ENCODE measurements at places on chromosomes 7 and 10.

GRCh38 chr7:155255621-155256020, 42.1 kb upstream of the INSIG1 start:
- no peak for DNase-seq

DNA sequence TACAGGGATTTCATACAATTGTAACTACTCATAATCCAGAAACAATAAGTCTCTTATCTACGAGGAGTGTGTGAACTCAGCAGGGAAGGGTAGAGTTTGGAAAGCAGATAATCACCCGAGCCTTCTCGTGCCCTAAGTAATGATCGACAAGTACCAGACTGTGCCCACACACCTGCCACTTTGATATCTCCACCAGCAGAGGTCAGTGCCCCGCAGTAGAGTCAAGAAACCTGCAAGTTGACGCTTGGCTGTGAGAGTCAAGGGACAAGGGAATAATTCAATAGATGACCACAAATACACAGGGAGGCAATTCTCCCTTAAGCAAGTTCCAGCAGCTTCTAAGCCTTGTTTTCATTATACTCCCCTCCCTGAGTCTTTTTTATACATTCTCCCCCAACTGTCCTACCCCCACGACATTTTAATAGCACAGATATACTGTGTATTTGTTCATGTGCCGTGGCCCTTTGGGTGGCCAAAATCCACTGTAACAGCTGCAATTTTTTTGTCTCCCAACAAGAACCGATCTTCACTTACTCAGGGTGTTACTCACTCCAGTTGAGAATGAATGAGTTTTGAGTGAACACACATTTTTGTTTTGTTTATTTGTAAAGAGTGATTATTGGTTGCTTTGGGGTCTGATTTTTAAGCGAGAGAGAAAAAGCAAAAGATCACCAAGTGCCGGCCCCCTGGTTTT, 106.9 kb upstream of the RHEB start:
- peak; percentile 54 for DNase-seq

GRCh38 chr10:108362296-108362695, 1197.8 kb upstream of the SORCS1 start:
- no peak for DNase-seq

DNA sequence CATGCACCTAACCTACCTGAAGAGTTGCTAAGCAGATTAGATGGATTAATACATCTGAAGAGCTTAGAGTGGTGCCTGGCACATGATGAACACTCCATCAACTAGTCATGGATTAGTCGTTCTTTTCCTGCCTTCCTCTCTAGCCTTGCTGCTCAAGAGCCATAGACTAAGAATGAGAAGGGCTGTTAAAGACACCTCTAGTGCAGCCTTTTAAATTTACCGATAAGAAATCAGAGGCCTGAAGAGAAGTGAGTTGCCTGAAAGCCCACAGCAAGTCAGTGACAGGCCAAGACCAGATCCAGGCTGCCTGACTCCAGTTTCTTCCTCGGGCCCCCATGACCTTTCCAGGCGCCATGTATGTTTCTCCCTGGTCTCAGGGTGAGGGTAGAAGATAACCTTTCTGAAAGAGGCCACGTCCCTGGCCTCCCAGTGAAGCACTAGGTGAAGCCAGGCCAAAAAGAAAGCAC, 6.5 kb downstream of the TSPAN15 start:
- peak; percentile 76 for DNase-seq

- no peak for DNase-seq
Observed at GRCh38 chr7:40008223-40008815, 58.3 kb downstream of the CDK13 start.

DNA sequence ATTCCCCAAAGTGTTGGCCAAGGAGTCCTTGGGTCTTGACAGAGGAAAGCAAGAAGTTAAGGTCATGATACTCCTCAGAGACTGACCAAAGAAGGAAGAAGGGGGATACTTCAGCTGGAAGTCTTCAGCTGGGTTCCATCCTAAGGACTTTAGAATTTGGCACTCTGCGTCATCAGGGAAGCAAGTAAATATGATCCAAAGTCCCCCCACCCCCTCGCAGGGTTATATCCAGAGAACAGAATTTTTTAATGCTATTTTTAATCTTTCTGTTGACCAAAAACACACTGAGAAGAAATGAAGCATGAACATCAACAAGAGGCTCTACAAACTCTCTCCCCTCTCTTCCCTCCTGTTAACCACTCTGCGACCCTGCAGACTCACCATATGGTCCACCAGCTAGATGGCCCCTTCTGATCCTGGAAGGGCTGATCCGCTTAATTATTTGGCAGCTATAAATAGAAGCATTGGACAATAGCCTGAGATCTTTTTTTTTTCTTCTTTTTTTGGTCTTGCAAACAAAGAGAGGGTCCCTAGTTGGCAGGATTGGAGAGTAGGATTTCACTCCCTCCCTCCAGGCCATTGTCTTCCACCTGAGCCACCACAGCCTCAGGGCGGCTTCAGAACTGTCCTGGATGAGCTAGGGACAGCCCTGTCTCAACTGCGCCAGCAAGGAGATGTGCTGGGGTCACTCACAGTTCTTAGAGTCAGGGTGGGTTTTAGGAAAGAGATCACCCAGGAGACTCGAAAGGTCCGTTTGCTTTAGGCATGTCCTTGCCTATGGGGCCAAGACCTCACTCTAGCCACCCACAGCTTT, 196.0 kb downstream of the KCNMA1 start:
- peak; percentile 36 for DNase-seq

DNA sequence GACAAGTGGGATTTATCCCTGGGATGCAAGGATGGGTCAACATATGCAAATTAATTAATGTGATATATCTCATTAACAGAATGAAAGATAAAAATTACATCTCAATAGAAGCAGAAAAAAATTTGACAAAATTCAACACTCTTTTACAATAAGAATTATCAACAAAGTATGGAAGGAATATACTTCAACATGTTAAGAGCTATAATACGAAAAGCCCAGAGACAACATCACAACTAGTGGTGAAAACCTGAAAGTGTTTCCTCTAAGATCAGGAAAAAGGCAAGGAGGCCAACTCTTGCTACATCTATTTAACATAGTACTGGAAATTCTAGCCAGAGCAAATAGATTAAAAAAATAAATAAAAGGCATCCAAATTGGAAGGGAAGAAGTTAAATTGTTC, 970.0 kb upstream of the POT1 start:
- no peak for DNase-seq

DNA sequence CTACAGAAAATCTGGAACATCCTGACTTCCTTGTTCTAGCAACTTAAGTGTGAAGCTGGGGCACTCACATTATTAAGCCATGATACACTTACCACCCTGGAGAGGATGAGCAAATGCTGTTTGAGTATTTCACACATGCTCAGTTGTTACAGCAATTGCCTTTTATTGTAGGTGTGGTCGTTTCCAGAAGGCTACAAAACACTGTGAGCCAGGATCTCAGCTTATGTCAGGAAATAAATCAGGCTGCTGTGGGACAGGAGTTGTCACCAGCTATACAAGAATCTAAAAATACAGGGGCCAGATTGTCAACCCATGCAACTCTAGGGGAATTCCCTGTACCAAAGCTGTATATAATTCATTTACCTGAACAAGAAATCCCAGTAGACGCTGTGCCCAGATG, 273.3 kb upstream of the SP4 start:
- DNase-seq, result no peak

GRCh38 chr7:150324373-150324961, 1.1 kb upstream of the ACTR3C start:
- DNase-seq, result peak; percentile 47
